ENCODE measurements at places on chromosomes 12 and 14.
A peak's percentile ranks its signal among the peaks of the same experiment; 100 is the strongest.

DNA sequence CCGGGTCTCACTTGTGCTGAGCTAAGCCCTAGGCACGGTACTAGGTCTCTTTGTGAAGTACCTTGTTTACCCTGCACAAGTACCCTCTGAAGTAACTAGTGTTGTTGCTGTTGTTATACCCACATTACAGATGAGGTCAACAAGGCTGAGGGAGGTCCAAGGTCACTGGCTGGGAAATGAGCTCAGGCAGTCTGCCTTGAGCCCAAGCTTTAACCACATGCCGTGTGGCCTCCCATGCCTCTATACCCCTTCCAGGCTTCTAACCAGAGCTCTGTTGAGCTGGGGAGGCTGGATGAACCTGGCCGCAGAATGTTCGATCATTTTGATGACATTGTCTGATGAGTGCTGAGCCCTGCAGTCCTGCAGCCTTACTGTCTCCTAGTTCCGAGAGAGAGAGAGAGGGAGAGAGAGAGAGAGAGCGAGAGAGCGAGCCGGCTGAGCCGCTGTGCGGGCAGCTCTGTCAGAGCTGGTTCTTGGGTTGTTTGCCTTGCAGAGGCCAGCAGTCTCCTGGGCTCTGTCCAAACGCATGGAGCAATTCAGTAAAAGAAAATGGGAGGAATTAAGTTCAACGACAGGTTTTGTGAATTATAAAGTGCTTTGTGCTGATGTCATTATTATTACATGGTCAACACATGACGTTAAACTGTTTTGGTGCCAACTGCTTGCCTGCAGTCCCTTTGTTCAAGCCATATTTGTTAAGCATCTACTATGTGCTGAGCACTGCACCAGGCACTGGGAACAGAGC lies 13.1 kb downstream of the JDP2 start:
- no peak for DNase-seq

DNA sequence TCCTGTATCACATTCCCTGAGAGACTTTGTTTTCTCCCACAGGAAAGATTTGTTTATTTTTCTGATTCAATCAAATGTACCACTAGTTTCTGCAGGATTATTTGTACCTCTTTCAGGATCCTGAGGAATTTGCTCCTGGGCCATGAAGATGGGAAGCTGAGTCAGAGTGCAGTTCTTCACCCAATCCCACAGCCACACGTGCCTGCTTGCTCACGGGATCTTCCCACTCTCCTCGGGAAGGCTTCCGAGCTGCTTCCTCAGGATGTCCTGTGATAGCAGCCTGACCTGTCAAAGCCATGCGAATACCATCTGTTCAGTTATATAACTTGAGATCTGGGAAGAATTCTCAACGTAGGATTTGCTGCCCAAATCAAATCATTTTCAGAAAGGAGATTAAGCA lies 41.8 kb upstream of the HIF1A start:
- DNase-seq, result no peak

DNA sequence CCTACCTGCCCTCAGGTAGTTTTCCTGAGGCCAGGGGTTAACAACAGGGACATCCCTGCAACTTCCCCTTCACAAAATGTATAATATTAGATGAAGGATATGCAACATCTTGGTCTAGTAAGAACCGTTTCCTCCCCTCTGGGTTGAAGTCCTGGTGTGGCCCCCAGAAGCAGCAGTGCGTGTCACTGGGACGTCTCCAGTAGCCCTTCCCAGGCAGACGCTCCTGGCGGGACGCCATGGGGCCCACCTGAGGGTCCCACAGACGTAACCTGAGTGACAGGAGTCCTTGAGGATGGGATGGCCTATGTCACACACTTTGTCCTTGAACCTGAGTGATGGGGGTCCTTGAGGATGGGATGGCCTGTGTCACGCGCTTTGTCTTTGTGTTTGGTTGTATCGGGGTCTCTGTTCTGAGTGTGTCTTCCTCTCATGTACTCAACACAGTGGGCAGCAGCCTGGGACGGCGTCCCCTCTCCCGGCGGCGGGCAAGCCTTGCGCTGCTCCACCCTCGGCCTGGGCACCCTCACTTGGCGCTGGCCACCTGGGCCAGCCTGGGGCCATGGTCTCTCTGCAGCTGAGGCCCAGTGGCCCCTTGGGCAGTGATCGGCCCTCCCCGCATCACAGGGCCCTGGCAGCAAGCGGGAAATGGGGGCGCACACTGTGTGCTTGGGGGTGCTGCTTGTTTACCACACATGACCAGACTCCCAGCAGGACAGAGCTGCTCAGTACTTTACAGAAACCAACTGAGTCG lies 14.3 kb upstream of the AMN start:
- no peak for DNase-seq

DNA sequence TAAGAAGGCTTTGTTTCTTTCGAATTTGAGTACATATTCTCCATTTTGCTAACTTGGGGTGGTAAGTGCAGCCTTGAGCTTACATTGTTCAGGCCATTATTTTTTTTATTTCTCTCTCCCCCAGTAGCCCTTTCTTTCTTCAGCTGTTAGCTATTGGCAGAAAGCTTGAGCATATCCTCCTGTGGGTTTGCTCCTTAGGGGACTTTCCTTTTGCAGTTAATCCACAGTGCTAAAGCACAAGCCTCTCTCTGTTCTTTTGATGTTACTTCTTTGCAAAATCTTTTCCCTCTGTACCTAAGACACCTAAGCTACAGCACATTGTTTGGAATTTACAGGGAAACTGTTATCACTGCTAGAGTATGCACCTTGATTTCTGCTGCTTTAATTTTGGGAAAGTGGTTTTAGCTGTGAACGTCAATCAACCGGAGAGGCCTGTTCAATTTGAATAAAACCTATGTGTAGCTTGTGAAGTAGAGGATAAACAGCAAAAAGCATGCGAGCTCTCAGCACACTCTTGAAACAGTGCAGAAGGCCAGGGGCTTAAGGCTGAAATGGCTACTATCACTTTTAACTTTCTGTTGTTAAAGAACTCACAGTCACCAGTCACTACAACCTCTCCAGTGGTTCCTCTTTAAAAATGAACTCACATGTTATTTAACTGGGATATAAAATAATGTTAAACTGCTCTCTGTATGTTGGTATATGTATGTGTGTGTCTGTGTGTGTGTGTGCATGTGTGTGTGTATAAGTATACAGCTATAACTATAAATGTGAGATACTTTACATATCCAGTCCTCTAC lies 139.2 kb downstream of the PDZRN4 start:
- no peak for DNase-seq

DNA sequence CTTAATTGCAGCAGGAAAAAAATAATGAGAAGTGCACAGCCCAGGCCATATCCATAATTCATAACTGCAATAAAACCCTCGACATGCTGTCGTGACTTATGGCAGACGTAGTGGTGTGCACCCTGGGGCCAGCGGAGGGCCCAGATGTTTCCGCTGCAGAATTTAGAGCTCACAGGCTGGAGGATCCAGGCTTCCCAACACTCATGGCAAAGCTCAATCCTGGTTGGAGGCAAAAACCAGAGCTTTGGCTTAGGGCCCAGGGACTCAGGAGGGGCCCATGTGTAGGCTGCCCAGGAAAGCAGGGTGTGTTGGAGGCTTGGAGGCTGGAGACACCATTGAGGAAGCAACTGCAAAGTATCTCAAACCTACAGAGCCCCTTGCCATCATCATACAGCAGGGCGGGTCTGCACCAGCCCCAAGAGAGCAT lies 68.7 kb downstream of the SERPINA3 start:
- no peak for DNase-seq

DNA sequence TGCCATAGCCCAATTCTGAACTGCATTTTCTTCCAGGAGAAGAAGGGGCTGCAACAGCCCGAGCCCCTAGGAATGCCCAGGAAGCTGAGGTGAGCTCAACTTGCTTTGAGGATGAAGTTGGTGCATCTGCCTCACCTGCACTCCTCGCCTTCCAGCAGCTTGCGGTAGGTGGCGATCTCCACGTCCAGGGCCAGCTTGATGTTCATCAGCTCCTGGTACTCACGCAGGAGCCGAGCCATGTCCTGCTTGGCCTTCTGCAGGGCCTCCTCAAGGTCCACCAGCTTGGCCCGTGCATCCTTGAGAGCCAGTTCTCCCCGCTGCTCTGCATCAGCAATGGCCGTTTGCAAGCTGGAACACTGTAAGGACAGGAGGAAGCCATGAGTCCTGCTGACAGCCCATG lies 6.0 kb downstream of the KRT75 start:
- DNase-seq, result no peak

DNA sequence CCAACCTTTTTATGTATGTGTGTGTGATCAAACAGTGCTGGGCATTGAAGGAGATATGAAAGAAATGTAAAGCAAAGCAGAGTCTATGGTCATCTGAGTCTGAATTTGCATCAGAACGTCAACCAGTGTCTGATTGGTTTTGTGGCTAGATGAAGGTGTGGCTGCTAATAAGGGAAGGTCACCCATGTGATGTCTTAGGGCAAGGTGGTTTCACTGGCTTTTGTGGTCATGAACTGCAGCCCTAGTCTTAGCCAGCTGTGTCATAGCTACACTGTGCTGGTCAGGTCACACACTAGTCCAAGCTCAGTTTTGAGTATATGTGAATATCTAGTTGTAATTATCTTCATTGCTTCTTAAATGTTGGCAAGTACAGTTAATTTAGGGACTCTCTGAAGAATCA lies 105.8 kb downstream of the TGFB3 start:
- peak; percentile 40 for DNase-seq

- DNase-seq, result no peak
Measured at GRCh38 chr12:30626847-30627246, 68.8 kb downstream of the IPO8 start.

- no peak for DNase-seq
Measured at GRCh38 chr12:104596134-104596799, 139.5 kb downstream of the CHST11 start.

GRCh38 chr14:31229638-31230572 lies 22.3 kb upstream of the HECTD1 start:
- DNase-seq, result no peak

DNA sequence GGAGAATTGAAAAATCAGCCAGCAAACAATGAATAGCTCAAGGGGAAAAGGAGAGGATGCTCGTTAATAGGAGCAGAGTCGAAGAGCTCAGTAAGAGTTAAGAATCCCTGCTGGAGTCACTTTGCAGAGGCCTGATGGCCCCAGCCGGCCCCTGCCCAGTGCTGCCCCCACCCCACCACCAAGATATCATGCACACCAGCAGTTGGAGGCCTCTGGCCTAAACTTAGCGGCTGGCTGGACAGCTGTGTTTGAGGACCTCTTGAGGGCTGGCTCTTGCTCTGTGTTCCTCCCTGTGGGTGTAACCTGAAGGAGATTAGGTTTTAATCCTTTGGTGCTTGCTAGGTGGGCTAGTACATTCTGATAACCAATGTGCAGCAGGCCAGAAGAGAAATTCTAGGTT lies 142.0 kb downstream of the PLXNC1 start:
- no peak for DNase-seq

DNA sequence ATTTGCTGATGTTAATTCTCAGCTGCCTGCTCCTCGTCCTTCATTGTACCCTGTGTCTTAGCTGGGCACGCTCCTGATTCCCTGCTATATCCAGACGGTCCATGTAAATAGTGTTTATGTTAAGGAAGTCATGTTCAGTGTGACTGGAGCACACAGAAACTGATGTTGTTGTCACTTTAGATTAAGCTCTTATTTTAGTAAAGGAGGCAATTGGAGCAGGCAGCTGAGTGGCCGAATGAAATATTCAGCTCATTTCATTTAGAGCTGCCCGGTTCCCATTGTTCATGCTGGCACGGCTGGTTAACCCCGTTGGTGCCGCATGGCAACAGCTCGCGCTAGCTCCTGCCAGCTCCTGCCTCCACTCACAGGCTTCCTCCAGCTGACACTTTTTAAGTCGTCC lies 446.8 kb upstream of the SOX5 start:
- DNase-seq, result no peak

GRCh38 chr12:111823891-111824290 lies 18.1 kb upstream of the MAPKAPK5 start:
- no peak for DNase-seq

- DNase-seq, result no peak
Measured at GRCh38 chr12:40254455-40255085, 29.8 kb downstream of the LRRK2 start.

- no peak for DNase-seq
Measured at GRCh38 chr12:93447555-93448290, 6.0 kb upstream of the UBE2N start.

- DNase-seq, result no peak
Measured at GRCh38 chr14:98347686-98348085, 924.3 kb downstream of the BCL11B start.

- DNase-seq, result no peak
Measured at GRCh38 chr12:113808095-113808951, 157.8 kb downstream of the RBM19 start.

GRCh38 chr12:112841240-112841639 lies 49.7 kb downstream of the RPH3A start:
- no peak for DNase-seq

DNA sequence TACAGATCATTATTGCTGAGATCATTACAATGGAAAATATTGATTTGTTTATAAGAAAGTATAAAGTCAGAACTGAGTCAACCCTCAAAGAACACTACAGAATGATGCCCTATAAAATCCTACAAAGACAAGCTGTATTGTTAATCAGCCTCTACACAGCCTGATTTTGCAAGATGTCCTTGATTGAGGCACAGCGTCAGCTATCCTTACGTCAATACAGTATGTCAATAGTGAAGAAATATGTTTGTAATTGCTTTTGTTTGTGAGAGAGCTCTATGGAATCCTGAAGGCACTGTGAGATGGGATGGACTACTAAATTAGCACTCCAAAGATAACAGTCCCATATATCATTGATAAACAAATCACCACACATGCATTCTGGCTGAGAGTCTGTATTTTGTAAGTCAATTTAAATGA lies 70.7 kb downstream of the RASSF9 start:
- DNase-seq, result no peak

- no peak for DNase-seq
Measured at GRCh38 chr12:108169708-108170107, 40.6 kb downstream of the WSCD2 start.

DNA sequence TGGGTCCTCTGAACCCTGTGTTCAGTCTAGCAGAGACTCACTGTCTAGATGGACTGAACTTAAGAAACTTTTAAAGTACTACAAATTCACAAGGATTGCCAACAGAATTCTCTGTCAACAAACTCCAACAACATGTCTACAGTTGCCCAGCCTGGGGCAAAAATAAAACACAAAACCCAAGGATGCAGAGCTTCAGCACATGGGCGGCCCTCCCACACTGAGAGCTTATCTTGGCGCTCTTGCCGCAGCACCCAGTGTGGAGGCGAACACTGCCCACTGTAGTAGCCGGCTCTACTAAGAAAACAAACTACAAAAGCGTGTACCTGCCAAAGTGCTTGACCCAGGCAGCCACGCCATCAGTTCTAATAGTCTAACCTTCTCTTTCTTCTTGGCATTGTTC lies 66.7 kb downstream of the PTPN21 start:
- no peak for DNase-seq
